ENCODE measurements at places on chromosomes 4 and X.

- no peak for DNase-seq
Observed at GRCh38 chr4:60020389-60020788, 1179.7 kb upstream of the ADGRL3 start.

- no peak for DNase-seq
Observed at GRCh38 chr4:89616382-89616781, 220.6 kb downstream of the SNCA start.

DNA sequence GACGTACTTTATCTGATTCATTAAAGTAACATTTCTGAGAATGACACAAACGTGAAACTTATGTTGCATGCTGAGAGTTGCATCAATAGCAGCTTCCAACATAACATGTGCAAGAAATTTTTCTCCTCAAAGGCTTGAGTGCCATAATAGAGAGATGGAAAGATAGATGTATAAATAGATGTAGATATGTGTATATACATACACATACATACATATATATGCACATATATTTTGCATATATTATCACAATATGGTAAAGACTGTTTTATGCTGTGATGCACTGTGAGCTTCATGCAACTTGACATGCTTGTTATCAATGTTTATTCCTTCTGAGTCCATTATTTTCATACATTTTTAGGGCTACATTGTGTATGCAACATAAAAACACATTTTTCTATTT is 270.6 kb upstream of the GALNTL6 start:
- DNase-seq = no peak

DNA sequence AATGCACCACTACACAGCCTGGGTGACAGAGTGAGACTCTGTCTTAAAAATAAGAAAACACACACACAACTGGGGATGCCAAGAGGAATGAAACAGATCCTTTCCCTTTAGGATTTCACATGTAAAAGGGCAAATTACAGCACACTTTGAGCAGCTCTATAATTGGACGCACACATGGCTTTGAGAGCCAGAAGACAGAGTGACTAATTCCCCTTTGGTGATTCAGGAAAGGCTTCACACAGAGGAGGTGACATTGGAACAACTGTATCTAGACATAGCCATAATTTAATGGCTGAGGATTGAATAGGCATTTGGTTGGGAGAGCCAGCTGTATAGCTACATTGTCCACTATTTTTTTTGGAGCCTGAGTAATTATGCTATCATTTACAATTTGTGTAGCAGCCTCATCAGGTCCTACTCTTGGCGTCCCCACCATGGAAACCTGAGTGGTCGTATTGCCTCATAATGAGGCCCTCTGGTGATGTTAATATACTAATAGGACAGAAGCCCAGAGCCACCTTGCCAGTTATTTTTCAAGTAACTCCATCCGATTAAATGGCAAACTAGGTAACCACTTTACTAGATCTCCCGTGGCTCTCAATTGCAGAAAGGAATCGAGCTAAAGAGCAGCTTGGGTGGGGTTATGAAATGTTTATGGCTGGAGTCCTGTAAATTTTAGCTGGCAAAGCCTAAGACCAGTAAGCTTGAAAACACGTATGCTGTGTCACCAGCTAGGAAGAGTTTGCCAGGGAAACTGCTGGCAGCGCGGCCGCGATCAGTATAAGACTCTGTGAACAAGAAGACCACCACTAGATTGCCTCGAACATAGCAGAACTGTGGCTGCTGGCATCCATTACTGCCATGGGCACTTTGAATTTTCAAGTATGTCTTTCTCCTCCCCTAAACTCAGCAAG is 8.5 kb upstream of the PPEF1 start:
- no peak for DNase-seq

- no peak for DNase-seq
Observed at GRCh38 chrX:67555578-67556203, 11.9 kb downstream of the AR start.

DNA sequence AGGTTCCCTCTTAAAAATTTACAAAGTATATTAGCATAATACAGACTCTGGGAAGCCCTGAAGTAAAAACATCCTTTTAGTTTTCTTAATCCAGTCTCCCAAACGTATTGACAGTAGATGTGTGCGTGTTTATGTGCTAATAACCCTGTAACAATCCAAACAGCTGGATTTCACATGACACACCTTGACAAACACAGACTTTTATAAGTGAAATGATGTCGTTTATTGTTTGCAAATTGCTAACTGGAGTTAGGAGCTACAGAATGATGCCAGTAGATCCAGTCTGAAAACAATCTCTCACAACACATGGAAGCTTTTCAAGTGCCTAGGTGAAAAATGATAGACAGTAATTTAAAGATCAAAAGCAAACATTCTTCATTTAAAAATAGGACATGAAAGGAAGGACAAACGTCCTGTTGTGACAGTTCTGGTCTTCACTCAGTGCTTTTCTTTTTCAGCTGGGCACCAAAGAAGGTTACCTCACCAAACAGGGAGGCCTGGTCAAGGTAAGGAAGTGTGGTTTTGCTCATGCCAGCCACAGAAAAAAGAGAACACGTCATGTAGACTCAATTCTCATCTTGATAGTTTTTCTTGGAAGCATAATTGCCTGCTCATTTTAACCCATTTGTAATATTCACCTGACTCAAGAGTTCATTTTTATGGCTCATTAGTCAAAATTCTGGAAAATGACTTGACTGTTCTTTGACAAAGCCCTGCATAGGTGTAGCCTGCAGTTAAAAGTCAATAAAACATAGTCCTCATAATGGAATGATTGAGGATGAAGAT is 32.9 kb downstream of the LAMTOR3 start:
- no peak for DNase-seq

- no peak for DNase-seq
Observed at GRCh38 chrX:2635342-2635741, 55.8 kb upstream of the CD99 start.

GRCh38 chr4:77745792-77746191 is 73.4 kb downstream of the CNOT6L start:
- DNase-seq = no peak

GRCh38 chr4:40065010-40065409 is 8.4 kb downstream of the N4BP2 start:
- DNase-seq = no peak

- DNase-seq = no peak
Observed at GRCh38 chr4:19992471-19993093, 259.1 kb upstream of the SLIT2 start.
